ENCODE measurements at places on chromosomes 4 and X. TPM values are rescaled to one million over a fixed set of nuclear protein-coding genes. Genes with fewer than 3 reads are reported as not detected.
A peak's percentile ranks its signal among the peaks of the same experiment; 100 is the strongest.

- no peak overlapping the region for H3K27ac ChIP-seq
- no peak overlapping the region for H3K4me3 ChIP-seq
- peaks cover 4% of the 10 kb centered on the region for H3K27me3 ChIP-seq
Measured at GRCh38 chr4:99979872-99980271, 29.8 kb upstream of the H2AZ1 start.

Gene AKAP17A
- total RNA-seq, result 98.7 TPM

DNA sequence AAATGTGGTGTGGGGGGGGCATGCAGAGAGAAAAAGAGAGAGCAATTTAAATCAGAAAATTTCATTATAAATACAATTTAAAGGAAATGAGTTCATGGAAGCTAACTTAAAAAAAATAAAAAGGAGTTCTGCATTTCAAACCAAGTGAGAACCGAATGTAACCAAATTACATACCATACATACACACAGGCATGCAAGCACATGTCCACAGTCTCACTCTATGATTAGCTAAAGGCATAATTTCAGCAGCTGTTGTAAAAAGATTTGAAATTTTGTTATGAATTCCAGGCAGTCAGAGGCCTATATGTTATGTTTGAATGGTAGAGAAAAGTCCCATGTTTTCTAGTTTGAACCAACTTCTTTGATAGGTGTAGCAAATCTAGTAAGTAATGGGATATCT lies 611.6 kb upstream of the ADGRL3 start:
- no peaks in the 10 kb centered on the region for H3K4me1 ChIP-seq
- no peaks in the 10 kb centered on the region for H3K27me3 ChIP-seq
- no peaks in the 10 kb centered on the region for H3K36me3 ChIP-seq
- no peak for DNase-seq
- no peak overlapping the region for H3K4me3 ChIP-seq
- no peak overlapping the region for H3K27ac ChIP-seq

DNA sequence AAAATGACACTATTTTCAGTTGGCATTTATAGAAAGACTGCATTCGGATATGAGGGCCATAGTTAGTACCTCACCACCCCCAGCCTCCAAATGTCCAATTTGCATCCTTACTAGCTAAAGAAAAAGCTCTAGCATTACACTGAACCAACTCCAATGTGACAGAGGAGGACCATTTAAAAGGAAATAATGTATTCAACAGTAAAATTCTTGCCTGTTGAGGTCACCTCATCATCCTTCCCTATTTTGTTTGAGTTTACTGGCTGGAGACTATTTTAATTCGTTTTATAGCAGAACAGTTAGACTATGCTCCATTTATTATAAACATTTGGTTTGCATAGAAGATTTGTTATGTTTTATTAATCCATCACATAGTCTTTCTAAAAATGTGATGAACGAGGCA lies 88.2 kb upstream of the PPARGC1A start:
- no peak overlapping the region for H3K4me3 ChIP-seq
- no peaks in the 10 kb centered on the region for H3K4me1 ChIP-seq
- H3K36me3 ChIP-seq, result no peaks in the 10 kb centered on the region
- DNase-seq, result no peak
- no peaks in the 10 kb centered on the region for H3K27me3 ChIP-seq

DNA sequence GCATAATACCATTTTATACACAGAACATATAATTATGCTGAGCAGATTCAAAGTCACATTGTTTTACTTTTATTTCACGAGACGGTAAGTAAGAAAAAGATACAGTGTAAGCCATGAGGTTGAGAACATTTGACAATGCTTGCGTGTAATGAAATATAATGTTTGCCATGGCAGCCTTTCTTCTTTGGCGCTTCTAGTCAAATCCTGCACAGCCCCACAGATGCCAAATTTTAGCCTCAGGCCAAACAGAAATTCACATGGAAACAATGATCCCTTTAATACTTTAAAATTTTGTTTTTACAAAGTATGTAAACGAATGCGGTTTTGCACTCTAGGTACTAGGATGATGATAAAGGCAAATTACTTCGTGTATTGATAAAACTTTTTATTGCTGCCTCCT lies 502.7 kb upstream of the SMIM31 start:
- H3K4me3 ChIP-seq, result no peak overlapping the region
- no peaks in the 10 kb centered on the region for H3K4me1 ChIP-seq
- DNase-seq, result no peak
- H3K27ac ChIP-seq, result no peak overlapping the region
- no peaks in the 10 kb centered on the region for H3K36me3 ChIP-seq

DNA sequence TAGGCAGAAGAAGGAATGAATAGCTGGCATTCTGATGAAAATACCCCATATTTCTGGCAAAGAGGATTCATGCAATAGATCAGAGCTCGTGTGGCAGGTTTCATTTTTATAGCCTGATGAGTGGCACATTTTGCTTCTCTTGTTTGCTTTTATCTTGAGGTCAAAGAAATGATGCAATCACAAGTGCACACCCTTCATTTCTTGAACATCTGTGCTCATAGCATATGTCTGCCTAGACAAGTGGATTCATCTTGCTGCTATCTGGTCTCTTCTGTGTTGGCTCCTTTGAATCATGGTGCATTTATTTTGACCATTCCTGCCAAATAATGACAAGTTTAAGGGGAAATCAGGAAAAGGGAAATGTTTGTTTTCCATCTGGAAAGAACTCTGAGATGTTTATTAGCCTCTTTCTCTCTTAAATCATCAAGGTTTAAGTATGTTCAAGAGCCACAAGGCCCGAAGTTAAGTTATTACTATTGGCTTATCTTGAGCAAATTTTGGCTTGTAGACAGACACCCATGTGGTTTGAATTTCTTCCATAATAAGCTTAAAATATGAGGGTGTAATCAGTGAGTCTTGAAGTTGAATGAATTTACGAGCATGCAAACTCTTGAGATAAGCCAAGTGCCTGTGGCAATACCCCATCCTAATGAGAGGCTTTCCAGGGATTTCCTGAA lies 59.3 kb upstream of the HS3ST1 start:
- peaks cover 14% of the 10 kb centered on the region for H3K4me1 ChIP-seq
- no peak for DNase-seq
- no peak overlapping the region for H3K27ac ChIP-seq
- peaks cover 3% of the 10 kb centered on the region for H3K36me3 ChIP-seq

GRCh38 chr4:170278460-170278859 lies 188.7 kb upstream of the AADAT start:
- no peak overlapping the region for H3K4me3 ChIP-seq
- no peaks in the 10 kb centered on the region for H3K4me1 ChIP-seq
- no peak for DNase-seq
- no peaks in the 10 kb centered on the region for H3K27me3 ChIP-seq

- H3K27ac ChIP-seq, result peak overlapping the region; percentile 97
- H3K4me3 ChIP-seq, result peak overlapping the region; percentile 84
- H3K36me3 ChIP-seq, result peaks cover 9% of the 10 kb centered on the region
- peaks cover 29% of the 10 kb centered on the region for H3K4me1 ChIP-seq
- H3K27me3 ChIP-seq, result no peaks in the 10 kb centered on the region
Measured at GRCh38 chrX:48924270-48924669, 5.4 kb upstream of the PIM2 start.

- peaks cover 3% of the 10 kb centered on the region for H3K36me3 ChIP-seq
- no peak for DNase-seq
- H3K27ac ChIP-seq, result no peak overlapping the region
- H3K4me3 ChIP-seq, result no peak overlapping the region
- H3K27me3 ChIP-seq, result peaks cover 74% of the 10 kb centered on the region
- peaks cover 7% of the 10 kb centered on the region for H3K4me1 ChIP-seq
Measured at GRCh38 chr4:25028851-25029250, 1.9 kb downstream of the LGI2 start.
